ENCODE measurements at places on chromosomes 16 and 17. TPM values are rescaled to one million over a fixed set of nuclear protein-coding genes. Genes with fewer than 3 reads are reported as not detected.

The CCDC40 gene
- 8.5 TPM for total RNA-seq

The ALKBH5 gene
- total RNA-seq, result 88.8 TPM

The SLC9A5 gene
- 1.0 TPM for total RNA-seq

The UMOD gene
- not detected for total RNA-seq

The C17orf58 gene
- total RNA-seq, result 8.1 TPM

The CCL18 gene
- 0.60 TPM for total RNA-seq

The IL21R gene
- total RNA-seq, result 0.29 TPM

The SMARCE1 gene
- total RNA-seq, result 171 TPM

The KCNJ12 gene
- total RNA-seq, result 2.2 TPM

The TNP2 gene
- not detected for total RNA-seq

The SLC6A4 gene
- 34.7 TPM for total RNA-seq

The TBC1D3B gene
- 14.5 TPM for total RNA-seq

The CDH16 gene
- 0.55 TPM for total RNA-seq

The SLC16A5 gene
- 16.4 TPM for total RNA-seq

The CCL11 gene
- not detected for total RNA-seq

The PRR29 gene
- 0.45 TPM for total RNA-seq

The GALR2 gene
- total RNA-seq, result 0.94 TPM

The TEX19 gene
- total RNA-seq, result 0.14 TPM

The ABI3 gene
- 0.31 TPM for total RNA-seq

The MEIOC gene
- total RNA-seq, result not detected

The SCIMP gene
- total RNA-seq, result not detected

The ENPP7 gene
- 20.5 TPM for total RNA-seq

The SCNN1B gene
- total RNA-seq, result 4.3 TPM

The CYB561 gene
- total RNA-seq, result 34.5 TPM

The C16orf96 gene
- total RNA-seq, result 0.43 TPM

The OTOP3 gene
- total RNA-seq, result 1.3 TPM

The TP53TG3 gene
- total RNA-seq, result not detected

The UTS2R gene
- total RNA-seq, result 0.97 TPM

The SPATA22 gene
- total RNA-seq, result not detected

The KRT20 gene
- total RNA-seq, result 41.9 TPM

The CACNA1H gene
- total RNA-seq, result 38.1 TPM

The KRT25 gene
- not detected for total RNA-seq

The MLLT6 gene
- total RNA-seq, result 122 TPM

The TMEM235 gene
- 0.43 TPM for total RNA-seq

The SGSH gene
- 45.4 TPM for total RNA-seq

The EFNB3 gene
- total RNA-seq, result 11.4 TPM

The HASPIN gene
- total RNA-seq, result 5.2 TPM

The PIK3R5 gene
- total RNA-seq, result 0.29 TPM

The TP53TG3B gene
- not detected for total RNA-seq

The TBC1D26 gene
- 0.45 TPM for total RNA-seq

The ST6GALNAC2 gene
- total RNA-seq, result 10.4 TPM

The STX4 gene
- total RNA-seq, result 38.5 TPM

The PPP1R1B gene
- 1.8 TPM for total RNA-seq

The GPR139 gene
- not detected for total RNA-seq

The TPSD1 gene
- total RNA-seq, result not detected

The SLC5A2 gene
- total RNA-seq, result not detected

The PRSS21 gene
- not detected for total RNA-seq

The MGAT5B gene
- 3.0 TPM for total RNA-seq

The MT3 gene
- total RNA-seq, result not detected

The STH gene
- total RNA-seq, result not detected

The RPRML gene
- 0.43 TPM for total RNA-seq

The GRAPL gene
- total RNA-seq, result not detected

The CD300H gene
- not detected for total RNA-seq

The TPSG1 gene
- 0.43 TPM for total RNA-seq

Data from type B pancreatic cell (in vitro differentiated cells).